Nucleus accumbens (tissue), 56 donors: ENCODE measurements at places on chromosomes 11 and 22.

DNA sequence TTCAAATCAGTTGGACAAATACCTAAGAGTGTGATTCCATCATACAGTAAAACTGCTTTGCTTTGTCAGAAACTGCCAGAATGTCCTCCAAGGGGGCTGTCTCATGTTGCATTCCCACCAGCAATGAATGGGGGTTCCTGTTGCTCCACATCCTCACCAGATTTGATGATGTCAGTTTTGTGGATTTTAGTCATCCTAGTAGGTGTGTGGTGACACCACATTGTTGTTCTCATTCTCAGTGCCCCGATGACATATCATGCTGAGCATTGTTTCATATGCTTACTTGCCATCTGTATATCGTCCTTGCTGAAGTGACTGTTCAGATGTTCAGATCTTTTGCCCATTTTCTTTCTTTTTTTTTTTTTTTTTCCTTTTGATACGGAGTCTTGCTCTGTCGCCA, 37.0 kb downstream of the CDPF1 start:
- DNase-seq, result no peak

GRCh38 chr11:117752071-117752470, 44.9 kb downstream of the DSCAML1 start:
- no peak for DNase-seq

DNA sequence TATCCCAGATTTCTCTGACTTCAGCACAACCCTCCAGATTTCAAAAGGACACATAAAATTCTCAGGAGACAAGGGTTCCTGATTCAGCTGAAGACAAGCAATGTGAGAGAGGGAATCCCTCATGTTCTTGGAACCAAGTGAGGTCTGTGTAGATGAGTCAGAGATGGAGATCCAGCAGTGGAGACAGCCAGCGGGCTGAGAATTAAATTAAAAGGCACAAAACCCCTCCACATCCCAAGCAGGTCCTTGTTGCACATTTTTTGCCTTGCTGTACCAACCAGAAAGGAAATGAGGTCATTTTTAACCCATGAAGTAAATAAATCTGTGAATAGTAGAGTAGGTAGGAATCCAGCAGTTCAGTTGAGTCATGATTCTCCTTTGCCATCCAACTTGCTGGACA, 9.7 kb downstream of the MTNR1B start:
- no peak for DNase-seq

- DNase-seq, result no peak
These were observed 78.4 kb downstream of the ETS1 start for GRCh38 chr11:128508770-128509510.

GRCh38 chr11:19735157-19735908, 22.7 kb downstream of the NAV2 start:
- no peak for DNase-seq

DNA sequence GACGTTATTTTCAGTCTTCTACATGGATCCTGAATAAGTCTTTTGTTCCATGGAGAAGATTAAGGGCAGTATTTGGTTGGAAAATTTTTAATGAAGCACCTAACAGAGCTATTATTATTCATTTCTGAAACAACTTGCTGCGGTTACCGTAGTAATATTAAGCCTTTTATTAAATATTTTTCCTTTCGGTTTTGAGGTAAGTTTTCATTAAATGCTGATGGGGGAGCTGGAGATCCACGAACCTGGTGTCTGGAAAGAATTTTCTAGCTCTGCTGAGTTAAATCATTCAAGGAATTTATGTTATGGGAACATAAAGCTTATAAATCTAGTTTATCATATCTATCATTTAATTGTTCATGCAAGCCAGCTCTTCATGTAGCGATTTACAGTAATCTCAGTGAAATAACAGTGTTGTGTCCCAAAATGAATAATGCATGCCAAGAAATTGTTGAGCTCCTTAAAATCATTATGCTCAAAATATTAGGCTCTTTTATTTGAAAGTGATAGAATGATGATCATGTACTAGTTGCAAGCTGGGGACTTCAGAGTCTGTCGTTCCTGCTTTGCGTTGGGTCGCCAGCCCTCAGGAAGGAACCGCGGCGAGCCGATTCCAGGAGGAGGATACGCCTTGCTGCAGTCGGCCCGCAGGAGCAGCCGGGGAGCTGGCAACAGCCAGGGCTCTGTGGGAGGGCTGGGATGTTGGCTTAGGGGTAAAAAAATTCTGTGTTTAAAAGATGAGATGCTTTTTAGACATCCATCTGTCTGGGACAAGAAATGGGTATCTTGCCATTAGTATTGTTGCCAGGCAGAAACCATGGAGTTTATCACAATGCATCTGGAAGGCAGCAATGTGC, 83.1 kb downstream of the TBC1D22A start:
- DNase-seq, result no peak

- no peak for DNase-seq
These were observed 5.2 kb downstream of the TMEM138 start for GRCh38 chr11:61367406-61367805.

- no peak for DNase-seq
These were observed 43.8 kb downstream of the KCNQ1OT1 start for GRCh38 chr11:2655834-2656622.

- no peak for DNase-seq
These were observed 22.0 kb downstream of the COA4 start for GRCh38 chr11:73854680-73855079.

DNA sequence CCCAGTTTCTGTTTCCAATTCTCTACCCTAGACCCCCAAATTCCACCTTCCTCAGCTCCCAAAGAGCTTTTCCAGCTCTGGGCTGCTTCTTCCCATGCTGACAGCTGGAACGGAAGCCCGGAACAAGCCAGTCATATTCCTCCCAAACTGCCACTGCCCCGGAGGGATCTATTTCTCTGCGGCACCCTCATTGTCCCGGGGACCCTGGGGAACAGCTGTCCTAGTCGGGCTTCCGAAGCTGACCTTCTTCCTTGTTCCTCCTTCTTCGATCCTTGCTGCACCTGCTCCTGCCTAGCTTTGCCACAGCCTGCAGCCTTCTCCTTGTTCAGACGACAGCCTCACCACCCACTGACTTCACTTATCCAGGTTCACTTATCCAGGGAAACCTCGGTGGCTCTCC, 105.7 kb downstream of the TSPAN18 start:
- no peak for DNase-seq

- DNase-seq, result no peak
These were observed 35.2 kb upstream of the RIC3 start for GRCh38 chr11:8204025-8204424.

DNA sequence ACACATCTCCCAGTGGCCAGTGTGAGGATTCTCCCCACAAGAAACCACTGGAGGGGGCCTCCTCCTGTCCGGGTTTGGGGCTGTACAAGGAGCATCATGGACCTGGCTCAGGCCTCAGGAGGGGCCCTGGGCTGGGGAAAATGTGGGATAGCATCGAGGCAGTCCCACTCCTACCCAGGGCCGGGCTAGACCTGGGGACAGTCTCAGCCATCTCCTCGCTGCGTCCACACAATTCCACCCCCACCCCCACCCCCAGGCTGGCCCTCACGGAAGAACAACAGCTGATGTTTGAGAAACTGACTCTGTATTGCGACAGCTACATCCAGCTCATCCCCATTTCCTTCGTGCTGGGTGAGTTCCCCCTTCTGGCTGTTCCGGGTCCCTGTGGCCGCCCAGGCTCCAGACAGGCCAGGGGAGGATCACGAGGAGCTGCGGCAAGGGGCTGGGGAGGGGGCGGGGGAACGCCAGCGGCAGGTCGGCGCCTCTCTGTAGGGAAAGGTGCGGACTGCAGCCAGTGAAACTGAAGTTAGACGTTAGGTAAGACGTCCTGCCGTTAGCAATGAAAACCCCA, 4.8 kb downstream of the BEST1 start:
- DNase-seq, result peak; percentile 55

DNA sequence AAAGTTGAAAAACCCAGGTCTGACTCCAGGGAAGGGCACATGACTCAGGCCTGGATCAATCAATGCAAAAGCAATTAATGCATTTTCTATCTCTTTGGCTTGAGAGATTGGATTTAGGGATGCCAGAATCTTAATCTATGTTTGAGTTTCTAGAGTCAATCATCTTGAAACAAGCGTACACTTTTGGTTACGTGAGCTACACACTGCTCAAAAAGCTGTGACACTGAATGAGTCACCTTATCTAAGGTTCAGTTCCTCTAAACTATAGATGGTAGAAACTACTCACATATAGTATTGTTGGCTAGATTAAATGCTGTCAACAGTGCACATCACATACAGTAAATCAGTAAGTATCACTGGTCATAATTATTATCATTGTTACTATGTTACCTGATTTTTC, 24.2 kb downstream of the MRE11 start:
- DNase-seq, result no peak

DNA sequence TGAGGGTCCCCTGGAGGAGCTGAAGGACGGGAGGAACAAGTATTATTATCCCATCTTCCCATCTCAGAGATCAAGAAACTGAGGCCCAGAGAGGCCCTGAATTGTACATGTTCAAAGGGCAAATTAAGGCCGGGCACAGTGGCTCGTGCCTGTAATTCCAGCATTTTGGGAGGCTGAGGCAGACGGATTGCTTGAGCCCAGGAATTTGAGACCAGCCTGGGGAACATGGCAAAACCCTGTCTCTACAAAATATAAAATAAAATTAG, 8.1 kb downstream of the PLA2G6 start:
- DNase-seq, result no peak

DNA sequence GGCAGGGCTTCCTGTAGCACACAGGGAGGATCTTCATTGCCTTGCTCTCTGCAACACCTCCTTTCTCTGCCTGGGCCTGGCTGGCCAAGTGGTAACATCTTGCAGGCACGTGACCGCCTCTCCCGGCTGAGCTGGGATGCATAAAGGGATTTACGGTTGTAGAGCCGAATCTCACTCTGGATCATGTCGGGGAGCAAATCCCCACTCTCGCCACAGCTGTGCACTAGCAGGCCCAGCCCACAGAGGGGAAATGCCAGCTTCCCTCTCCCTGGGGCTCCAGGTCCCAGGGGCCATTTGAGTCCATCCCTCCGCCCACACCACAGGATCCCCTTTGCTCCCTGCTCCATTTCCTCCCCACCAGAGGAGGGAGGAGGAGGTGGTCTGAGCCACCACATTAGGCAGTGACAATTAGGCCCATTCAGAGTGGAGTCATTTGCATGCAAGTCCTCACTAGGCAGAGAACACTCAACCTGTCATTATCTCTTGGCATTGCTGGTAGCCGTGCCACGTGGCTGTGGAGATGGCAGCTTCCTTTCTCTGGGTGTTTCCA, 196.7 kb downstream of the DSCAML1 start:
- peak; percentile 48 for DNase-seq

GRCh38 chr22:30743257-30744020, 48.8 kb downstream of the OSBP2 start:
- DNase-seq, result no peak

- DNase-seq, result no peak
These were observed 21.3 kb upstream of the ABTB2 start for GRCh38 chr11:34379079-34379478.

DNA sequence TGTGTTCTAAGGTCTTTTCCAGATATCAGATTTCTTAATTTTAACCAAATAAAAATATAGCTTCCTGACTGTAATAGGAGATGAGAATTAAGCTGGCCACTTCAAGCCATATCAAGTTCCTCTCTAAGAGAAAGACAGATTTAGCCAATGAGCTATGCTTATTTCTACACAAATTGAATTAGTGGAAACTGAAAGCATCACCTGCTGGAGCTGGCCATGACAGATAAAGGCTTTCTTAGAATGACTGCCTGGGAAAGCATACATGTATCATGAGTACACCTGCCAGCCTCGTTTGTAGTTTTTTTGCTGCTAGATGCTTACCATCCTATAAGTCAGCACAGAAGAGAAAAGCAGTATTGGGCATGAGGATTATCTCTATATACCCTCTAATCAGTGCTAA, 53.5 kb upstream of the DBX1 start:
- no peak for DNase-seq

GRCh38 chr11:128039140-128040021, 548.0 kb downstream of the ETS1 start:
- no peak for DNase-seq
